ENCODE measurements at places on chromosomes 1 and 21. TPM values are rescaled to one million over a fixed set of nuclear protein-coding genes. Genes with fewer than 3 reads are reported as not detected.

ABCG1 gene
- total RNA-seq, result not detected

KIF17 gene
- total RNA-seq, result 1.5 TPM

CELA2A gene
- not detected for total RNA-seq

CAMTA1 gene
- 61.4 TPM for total RNA-seq

PRUNE1 gene
- 24.2 TPM for total RNA-seq

DNA sequence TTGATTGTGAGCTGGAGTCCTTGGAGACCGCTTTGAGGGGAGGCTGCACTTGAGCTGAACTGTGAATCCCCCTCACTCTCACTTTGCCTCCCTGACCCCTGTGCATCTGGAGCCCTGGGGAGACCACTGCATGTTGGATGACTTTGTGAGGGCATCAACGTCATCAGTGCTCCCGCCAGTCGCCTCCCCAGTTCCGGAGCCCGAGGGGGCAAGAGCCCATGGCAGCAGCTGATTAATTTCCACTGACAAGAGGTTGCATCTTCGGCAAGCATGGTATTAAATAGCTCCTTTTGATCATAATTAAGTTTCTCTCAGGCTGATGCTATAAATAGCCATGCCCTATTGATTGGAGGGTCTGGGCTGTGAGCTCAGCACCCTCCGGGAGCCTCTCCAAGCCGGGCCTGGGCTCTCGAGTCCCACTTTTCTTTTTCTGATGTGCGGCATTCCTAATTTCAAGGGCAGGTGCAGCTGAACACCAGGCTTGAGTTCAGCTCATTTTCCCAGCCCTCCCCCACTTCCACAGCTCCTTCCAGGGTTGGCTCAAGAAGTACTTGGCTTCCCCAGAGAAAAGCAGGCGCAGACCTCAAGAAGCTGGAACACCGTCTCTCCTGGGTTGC lies 33.2 kb downstream of the KCND3 start:
- no peak overlapping the region for H3K27ac ChIP-seq
- no peak for DNase-seq
- H3K27me3 ChIP-seq, result no peaks in the 10 kb centered on the region
- no peaks in the 10 kb centered on the region for H3K36me3 ChIP-seq

GRCh38 chr1:212213784-212214183 lies 71.4 kb upstream of the PPP2R5A start:
- H3K4me1 ChIP-seq, result peaks cover 63% of the 10 kb centered on the region
- H3K36me3 ChIP-seq, result no peaks in the 10 kb centered on the region
- H3K27ac ChIP-seq, result peak overlapping the region; percentile 62
- H3K4me3 ChIP-seq, result no peak overlapping the region
- no peaks in the 10 kb centered on the region for H3K27me3 ChIP-seq

DNA sequence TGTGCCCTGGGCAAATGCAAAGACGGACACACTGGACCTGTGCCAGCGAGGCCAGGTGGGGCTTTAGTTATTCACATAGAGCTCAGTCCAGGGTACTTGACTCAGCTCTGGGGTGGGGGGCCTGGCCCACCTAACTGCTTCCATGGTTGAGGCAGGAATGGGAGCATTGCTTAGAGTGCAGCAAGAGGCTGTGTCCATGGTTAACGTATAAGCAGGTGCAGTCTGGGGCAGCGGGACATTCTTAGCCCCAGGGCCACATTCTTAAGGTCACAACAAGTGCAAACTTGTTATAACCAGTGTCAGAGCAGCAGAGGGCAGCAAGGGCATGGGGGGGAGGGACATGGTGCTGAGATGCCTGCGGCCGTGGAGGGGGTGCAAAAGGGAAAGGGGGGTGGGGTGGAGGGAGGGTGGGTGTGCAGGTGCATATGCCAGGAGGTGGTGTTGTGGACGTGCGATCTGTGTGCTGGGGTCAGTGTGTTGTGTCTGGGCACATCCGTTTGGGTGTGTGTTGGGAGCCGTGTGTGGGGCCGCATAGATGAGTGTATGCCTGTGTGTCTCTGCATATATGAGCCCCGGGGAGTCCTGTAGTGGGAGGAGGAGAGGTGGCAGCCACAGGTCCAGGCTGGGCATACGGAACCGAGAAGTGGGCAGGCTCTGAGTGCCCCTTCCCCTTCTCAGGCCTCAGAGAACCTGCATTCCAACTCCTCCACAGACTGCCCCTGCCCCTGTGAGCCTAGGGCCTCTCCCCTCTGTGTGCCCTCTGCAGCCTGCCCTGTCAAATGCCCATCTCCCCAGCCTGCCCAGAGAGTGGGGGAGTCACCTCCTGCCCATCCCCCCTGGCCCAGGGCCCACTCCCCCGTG lies 8.4 kb downstream of the KCNJ10 start:
- peak; percentile 74 for DNase-seq
- no peaks in the 10 kb centered on the region for H3K36me3 ChIP-seq
- no peak overlapping the region for H3K4me3 ChIP-seq
- H3K4me1 ChIP-seq, result peaks cover 15% of the 10 kb centered on the region
- no peaks in the 10 kb centered on the region for H3K27me3 ChIP-seq

DNA sequence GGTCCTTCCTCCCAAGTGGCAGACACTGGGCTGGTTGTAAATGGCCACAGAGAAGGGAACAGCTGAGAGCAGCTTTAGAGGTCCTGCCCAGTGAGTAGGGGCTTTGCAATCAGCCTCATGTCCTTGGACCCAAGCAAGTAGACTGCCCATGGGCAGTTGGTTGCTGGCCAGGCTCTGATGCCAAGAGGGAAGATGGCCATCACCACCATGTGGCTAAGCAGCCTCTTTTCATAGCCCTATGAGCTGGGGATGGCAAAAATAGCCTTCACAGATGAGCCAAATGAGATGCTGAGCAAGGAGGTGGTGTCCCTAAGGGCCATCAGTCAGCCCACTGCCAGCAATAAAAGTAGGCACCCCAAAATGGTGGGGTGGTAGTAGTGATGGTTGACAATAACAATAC lies 3.2 kb downstream of the DISP3 start:
- no peak for DNase-seq
- H3K4me1 ChIP-seq, result peaks cover 7% of the 10 kb centered on the region
- H3K27ac ChIP-seq, result no peak overlapping the region

GRCh38 chr1:66360285-66360724 lies 173.6 kb upstream of the SGIP1 start:
- no peaks in the 10 kb centered on the region for H3K36me3 ChIP-seq
- no peak overlapping the region for H3K27ac ChIP-seq
- no peaks in the 10 kb centered on the region for H3K27me3 ChIP-seq
- no peaks in the 10 kb centered on the region for H3K4me1 ChIP-seq
- no peak overlapping the region for H3K4me3 ChIP-seq
- no peak for DNase-seq

- no peaks in the 10 kb centered on the region for H3K36me3 ChIP-seq
- peaks cover 17% of the 10 kb centered on the region for H3K4me1 ChIP-seq
- no peak overlapping the region for H3K4me3 ChIP-seq
- no peaks in the 10 kb centered on the region for H3K27me3 ChIP-seq
- H3K27ac ChIP-seq, result peak overlapping the region; percentile 14
- DNase-seq, result no peak
Measured at GRCh38 chr21:40976198-40977109, 129.5 kb upstream of the DSCAM start.

GRCh38 chr1:226606311-226607267 lies 58.0 kb downstream of the STUM start:
- no peak overlapping the region for H3K4me3 ChIP-seq
- no peak overlapping the region for H3K27ac ChIP-seq
- H3K4me1 ChIP-seq, result peaks cover 11% of the 10 kb centered on the region
- H3K36me3 ChIP-seq, result no peaks in the 10 kb centered on the region
- no peaks in the 10 kb centered on the region for H3K27me3 ChIP-seq

DNA sequence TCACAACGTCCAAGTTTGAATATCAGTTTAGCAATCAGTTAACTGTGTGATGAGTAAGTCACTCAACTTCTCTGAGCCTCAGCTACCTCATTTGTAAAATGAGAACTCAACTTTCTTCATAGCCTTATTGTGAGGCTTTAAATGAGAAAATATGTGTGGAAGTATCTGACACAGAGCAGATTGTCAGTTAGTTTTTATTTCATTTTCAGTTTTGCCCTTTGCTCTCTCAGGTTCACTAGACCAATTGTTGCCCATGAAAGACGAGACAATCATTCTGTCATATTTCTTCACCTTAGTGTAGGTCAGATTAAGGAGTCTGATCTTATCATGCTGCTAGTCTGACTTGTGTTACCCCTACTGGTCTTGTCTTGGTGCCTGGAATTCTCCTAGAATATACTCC lies 232.8 kb upstream of the PTBP2 start:
- no peak overlapping the region for H3K27ac ChIP-seq
- H3K36me3 ChIP-seq, result no peaks in the 10 kb centered on the region
- DNase-seq, result no peak
- no peak overlapping the region for H3K4me3 ChIP-seq
- H3K27me3 ChIP-seq, result no peaks in the 10 kb centered on the region

DNA sequence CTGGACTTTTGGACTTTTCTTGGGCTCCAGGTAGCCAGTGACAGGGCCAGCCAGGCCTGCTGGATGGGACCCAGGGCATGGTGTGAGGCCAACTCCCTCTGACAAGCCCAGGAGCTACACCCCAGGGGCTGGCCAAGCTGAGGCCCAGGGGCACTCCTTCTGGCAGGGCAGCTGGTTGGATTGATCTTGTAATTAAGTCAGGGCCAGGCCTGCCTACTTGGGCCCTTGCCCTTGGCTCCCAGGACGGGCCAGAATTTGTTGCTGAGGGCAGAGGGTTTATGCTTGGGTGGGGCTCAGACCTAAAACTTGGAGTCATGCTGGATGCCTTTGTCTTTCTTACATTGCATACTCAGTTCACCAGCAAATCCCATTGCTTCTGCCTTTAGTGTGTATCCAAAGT lies 20.7 kb downstream of the KCNA2 start:
- no peaks in the 10 kb centered on the region for H3K27me3 ChIP-seq
- DNase-seq, result no peak
- no peaks in the 10 kb centered on the region for H3K4me1 ChIP-seq
- H3K36me3 ChIP-seq, result no peaks in the 10 kb centered on the region
- H3K27ac ChIP-seq, result no peak overlapping the region

- no peak overlapping the region for H3K4me3 ChIP-seq
- no peaks in the 10 kb centered on the region for H3K27me3 ChIP-seq
- no peaks in the 10 kb centered on the region for H3K4me1 ChIP-seq
- DNase-seq, result peak; percentile 59
Measured at GRCh38 chr1:185681034-185681633, 53.1 kb upstream of the HMCN1 start.

DNA sequence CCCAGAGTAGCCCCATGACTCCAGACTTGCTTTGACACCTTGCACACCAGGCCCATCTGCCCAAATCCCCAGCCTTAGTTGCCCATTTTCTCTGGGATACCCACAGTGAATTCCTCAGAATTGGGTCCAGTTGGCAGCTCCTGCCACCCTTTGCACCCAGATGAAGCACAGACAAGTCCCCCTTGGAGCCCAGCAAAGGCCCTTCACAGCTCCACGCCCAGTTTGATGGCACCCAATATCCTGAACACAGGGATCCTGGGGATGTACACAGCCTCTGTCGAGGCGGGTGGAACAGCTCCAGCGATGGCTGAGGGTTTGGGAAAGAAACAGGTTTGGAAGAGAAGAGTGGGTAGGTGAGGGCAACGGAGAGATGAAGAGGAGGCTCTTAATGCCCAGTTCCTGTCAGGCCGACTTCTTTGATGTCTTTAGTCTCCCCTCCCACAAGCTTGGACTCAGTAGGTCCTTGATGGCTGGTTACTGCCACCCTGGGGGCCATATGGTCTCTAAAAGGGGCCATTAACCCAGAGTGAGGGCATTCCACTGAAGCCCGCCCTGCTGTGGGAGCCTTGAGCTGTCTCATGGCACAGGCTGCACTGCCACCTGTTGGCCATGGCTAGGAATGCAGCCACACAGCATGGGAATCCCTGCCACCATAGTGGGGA lies 21.7 kb downstream of the TMEM53 start:
- H3K4me1 ChIP-seq, result no peaks in the 10 kb centered on the region
- H3K36me3 ChIP-seq, result no peaks in the 10 kb centered on the region
- no peak overlapping the region for H3K4me3 ChIP-seq
- peak; percentile 75 for DNase-seq

DNA sequence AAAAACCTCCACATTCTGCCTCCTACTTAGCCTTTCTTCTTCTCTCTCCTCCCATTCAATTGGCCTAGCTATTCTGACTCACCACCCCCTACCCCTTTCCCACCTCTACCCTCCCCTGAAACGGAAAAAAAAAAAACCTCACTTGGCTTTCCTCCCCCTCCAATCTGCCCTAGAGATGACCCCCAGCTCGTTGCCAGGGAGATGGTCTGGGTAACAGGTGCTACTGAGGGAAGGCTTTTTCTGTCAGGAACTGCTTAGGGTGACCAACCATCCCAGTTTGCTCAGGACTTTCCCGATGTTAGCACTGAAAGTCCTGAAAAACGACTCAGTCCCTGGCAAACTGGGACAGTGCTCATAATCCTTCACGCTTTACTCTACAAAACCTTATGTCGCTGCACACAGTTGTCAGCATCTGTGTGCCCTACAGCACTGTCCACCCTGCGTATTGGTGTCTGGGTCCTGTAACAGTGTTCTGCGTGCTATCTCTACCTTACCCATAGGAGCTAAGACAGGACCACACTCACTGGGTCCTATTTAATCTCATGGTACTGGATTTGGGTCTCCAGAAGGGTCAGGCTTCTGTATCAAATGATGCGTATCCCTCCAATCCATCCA lies 7.7 kb upstream of the CADM3 start:
- H3K4me3 ChIP-seq, result no peak overlapping the region
- no peaks in the 10 kb centered on the region for H3K4me1 ChIP-seq
- H3K36me3 ChIP-seq, result no peaks in the 10 kb centered on the region
- H3K27ac ChIP-seq, result no peak overlapping the region
- H3K27me3 ChIP-seq, result no peaks in the 10 kb centered on the region

DNA sequence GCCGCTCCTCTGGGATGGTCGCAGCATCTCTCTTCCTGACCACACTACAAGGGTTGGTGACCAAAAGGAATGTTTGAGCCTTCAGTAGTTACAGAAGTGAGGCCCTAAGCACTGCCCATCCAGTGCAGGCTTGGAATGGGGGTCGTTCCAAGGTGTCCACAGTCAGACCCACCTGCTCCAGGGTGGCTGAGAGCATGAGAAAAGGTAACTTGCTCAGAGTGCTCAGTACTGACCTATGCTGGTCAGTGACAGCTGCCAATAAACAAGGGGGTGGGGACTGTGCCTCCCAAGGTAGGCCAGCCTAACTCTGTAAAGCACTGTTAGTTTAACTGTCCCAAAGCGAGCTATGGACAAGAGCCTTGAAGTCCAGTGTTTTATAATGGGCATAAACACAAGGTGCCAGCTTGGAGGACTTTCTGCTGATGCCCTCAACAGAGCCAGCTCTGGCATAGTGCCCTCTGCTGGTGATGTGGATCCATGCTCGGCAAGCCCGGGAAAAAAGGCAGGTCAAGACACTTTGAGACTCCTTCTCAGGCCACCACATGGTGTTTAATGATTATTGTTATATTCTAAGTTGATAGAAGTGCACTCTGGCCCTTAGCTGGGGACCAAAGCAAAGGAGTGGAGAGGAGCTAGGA lies 78.1 kb upstream of the DNAH14 start:
- no peaks in the 10 kb centered on the region for H3K4me1 ChIP-seq
- no peak overlapping the region for H3K27ac ChIP-seq
- H3K36me3 ChIP-seq, result no peaks in the 10 kb centered on the region
- H3K27me3 ChIP-seq, result no peaks in the 10 kb centered on the region
- no peak overlapping the region for H3K4me3 ChIP-seq
- DNase-seq, result peak; percentile 43
